ENCODE measurements at places on chromosomes 5 and 9.

GRCh38 chr5:171588046-171588445 is 168.6 kb downstream of the FGF18 start:
- DNase-seq, result no peak

DNA sequence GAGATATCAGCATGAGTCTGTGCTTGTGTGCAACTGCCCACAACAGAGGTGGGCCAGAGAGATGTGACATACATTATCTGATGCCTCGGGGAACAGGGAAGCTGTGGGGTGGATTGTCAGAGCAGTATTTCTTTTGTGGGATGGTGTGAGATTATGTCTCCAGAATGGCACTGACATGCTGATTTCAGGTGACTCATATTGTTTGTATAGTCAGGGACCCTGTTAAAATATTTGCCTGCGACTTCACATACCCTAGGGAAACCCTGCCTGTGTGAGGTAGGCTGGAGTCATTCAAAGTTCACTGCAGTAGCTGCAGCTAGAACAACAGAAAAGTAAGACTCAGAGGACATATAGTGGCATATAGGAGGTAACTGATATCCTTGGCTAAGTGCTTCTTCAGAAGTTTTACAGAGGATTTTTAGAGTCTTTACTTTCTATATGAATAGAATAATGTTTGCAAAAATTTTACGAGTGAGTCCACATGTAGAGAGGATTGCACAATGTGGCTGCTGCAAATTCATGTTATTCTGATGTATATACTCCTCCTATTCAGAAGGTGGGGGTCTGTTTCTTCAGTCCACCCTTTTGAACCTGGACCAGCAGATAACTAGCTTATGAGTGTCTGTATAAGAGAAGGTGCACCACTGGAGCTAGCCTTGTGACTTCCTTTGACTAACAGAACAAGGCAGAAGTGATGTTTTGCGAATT is 89.3 kb downstream of the MACIR start:
- DNase-seq, result no peak

GRCh38 chr5:146331423-146331822 is 7.2 kb upstream of the POU4F3 start:
- DNase-seq, result no peak

DNA sequence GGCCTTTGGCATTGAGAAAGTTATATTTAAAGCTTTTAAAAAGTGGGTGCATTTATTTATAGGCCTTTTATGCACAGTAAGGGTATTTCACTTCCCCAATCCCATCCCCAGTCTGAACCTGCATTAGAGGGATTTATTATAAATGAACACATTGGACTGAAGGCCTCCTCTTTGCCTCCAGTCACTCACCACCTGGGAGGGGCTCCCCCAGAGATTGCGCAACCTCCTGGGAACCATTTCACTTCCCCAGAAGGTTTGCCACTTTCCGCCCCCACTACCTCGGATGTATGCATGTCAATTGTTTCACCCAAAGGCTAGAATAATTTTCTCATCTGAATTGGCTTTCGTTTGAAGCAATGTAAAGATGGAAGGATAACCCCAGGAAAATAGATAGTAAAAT is 29.8 kb upstream of the VCAN start:
- no peak for DNase-seq

DNA sequence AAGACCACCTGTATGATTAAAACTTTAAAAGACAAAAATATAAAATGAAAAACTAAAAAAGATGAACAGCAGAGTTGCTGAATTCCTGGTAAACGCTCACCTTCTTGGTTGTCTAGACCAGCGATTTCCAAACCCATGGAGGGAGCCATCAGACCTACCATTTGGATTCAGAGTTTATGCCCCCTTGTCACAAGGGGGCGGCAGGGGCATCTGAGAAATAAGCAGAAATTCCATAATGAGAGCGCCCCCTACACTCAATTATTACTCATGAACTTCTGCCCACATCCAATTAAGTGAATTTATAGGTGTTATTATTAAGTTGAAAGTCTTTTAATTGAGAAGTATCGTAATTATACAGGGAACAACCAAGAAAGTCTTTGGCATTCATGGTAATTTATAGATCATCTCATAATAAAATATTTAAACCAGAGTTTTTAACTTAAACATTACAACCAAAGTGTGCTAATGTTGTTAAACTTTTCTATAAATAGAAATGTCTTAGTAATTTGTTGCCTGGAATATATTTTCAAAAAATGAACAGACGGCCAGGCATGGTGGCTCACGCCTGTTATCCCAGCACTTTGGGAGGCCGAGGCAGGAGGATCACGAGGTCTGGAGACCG is 35.2 kb upstream of the SPATA31C2 start:
- peak; percentile 42 for DNase-seq

GRCh38 chr9:132369421-132369820 is 14.6 kb upstream of the SETX start:
- no peak for DNase-seq

DNA sequence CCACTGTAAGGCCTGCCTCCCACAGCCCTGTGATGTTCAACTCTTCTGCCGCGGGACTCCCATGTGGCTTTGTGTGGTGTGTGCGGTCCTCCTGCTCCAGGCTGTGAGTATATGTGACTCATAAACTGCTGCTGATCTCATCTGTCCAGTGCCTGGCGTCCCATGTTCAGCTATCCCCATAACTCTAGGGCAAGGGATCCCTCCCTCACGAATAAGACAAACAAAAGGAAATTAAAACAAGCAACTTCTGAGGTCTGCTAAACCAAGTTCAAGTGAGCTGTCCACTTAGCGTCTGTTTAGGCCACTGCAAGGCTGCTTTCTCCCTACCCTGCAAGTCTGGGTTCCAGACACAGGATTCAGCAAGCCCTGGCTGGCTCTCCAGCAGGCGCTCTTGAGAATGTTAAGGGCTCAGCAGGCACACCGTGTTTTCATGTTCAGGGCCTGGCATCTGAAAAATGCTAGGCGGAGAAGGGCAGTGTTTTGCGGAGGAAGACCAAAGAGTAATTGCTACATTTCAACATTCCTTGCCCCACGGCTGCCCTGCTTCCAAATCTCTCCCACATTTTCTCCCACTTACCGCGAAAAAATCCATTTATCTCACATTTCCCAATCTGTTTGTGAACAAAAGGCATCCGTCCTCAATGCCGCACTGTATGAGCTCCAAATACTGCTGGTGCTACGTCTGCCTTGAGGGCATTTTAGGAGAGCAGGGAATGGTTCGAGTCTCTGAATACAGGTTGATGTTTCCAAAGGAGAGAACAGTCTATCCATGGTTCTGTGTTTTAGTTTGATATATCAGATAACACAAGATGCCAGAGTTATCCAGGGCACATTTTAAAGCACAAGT is 280.2 kb downstream of the SEMA5A start:
- DNase-seq, result no peak

DNA sequence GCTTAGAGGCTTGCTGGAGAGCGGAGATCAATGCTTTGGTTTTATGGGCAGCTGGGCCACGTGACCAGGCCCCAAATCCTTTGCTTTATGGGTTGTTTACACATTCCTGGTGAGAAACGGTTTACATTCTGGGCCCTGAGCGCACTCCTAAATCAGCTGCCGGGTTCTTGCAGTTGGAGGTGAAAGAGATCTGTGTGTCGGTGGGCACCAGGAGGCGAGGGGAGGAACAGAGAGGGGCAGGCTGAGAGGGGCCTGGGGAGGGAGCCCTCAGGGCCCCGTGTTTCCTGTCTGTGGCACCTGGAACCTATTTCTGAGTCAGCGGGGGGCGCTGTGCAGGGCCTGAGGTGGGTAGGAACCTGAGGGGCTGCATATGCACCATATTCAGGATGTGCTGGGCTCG is 63.5 kb upstream of the HAND1 start:
- no peak for DNase-seq

DNA sequence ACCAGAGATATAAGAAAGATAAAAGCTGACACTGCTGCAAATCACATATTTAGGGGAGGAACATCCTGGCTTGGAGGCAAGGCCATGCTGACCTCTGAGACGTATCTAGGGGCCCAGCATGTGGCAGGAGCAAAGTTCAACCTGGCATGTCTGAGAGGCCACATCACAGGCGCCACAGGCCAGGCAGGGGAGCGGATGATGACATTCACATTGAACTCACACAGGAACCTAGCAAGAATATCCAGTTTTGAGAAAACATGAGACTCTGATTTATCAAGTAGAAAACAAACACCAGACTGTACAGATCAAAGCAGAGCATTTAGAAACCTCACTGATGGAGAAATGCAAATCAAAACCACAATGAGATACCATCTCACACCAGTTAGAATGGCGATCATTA is 64.2 kb upstream of the STK32A start:
- DNase-seq, result no peak

DNA sequence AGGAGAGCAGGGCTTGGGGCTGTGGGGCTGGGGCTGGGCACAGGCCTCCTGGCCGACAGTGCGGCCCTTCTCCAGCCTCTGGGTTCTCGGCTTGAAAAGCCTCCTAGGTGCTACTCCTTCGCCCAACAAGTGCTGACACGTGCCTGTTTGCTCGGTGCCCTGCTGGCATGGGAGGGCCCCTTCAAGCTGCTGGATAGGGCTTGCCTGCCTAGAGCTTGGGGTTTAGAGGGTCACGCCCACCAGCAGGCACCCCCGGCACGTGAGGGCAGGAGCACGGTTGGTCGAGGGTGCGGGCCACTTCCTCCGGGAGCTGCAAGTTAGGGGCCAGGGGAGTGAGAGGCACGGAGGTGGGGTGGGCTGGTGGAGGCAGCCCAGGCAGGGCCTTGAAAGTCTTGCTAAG is 106.2 kb downstream of the RXRA start:
- no peak for DNase-seq

DNA sequence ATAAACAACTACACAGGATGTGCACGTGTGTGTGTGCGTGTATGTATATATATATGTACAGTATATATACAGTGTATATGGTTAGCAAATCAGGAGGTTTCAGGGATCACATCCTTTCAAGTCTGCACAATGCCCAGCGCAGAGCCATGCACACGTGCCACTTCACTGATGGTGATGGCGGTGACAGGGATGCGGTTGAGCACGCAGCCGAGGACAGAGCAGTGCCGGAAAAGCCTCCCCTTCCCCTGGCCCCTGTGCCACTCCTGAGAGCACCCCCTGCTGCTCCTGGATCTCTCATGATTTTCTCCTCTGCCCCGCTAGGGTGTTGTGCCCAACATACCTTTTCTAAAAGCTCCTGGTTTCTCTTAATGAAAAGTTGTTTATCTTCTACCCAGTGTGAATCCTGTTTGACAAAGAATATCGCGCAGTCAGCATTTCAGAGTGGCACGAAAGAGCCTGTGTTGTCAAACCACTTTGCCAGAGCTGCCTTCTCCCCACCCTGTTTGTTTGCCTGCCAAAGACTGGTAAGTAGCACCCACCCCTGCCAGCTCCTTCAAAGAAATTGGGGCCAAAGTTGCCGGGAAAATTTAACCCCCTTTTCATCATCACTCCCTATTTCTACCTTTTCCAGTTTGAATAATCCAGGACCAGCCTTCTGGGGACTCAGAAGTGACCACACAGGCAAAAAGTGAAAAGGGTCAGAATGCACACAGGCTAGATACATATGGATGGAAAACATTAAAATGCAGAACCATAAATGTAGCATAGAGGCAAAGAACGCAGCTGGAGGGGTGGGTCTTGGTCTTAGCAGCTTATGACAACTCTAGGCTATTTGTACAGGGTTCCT is 126.2 kb upstream of the DPYSL3 start:
- no peak for DNase-seq

DNA sequence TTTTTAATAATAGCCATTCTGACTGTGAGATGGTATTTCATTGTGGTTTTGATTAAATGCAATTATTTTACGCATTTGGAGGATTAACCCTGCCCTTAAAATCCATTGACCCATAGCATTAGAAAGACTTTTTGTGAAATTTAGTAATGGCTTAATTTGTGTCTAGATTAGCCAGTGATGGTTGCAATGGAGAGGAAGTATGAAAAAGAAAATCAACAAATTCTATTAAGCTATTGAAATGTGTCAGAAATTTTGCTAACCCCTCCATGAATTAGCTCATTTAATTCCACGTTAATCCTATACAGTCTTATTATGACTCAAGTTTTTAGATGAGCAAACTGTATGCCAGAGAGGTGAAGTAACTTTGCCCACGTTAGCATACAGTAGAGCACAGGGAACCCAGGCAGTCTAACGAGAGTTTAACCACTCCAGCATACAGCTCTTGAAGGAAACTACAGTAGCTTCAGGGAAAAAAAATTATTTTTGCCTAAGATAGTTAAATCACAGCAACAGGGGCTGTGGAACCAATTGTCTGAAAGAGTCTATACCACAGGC is 158.2 kb upstream of the PPP2R2B start:
- no peak for DNase-seq

DNA sequence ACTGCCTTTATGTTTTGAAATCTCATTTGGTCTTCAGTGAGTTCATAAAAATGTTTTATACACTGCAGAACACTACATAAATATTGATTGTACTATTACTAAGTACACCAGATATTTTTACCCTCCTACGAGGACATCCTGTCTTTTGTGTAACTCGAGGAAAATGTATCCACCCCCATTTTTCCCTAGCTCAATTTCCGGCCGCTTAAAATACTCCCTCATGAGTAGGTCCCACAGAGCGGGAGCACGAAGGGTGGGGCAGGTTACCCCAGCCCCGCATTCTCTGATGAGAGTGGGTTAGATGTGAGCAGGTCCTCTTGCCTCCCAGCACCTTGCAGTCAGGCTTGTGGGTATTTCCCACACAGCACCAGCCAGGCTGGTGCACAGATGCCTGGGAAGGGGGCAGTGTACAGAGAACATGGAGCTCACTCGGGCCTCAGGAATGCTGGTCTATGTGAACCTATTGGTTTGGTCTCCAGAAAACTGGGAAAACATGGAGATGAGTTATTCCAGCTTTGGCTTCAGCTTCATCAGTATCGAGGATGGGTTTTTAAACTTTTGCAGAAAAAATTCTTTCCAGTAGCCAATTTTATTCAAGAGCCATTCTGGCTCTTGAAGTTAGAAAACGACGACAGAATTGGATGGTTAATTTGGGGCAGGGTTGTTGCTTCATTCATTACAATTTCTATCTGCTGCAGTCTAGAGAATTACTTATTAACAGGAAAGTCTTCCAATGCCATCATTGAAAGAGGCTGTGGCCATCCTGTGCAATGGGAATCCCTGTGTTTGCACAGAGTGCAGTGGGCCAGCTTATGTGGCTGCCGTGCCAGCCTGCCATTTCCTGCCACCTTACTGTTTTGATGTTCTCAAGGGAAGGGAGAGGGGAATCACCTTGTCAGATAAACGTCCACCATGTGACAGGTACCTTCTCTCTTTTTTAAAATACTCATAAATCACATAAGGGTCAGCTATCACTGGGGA is 73.2 kb downstream of the WDR41 start:
- no peak for DNase-seq

GRCh38 chr9:73923796-73924195 is 573.3 kb upstream of the RORB start:
- DNase-seq, result no peak

DNA sequence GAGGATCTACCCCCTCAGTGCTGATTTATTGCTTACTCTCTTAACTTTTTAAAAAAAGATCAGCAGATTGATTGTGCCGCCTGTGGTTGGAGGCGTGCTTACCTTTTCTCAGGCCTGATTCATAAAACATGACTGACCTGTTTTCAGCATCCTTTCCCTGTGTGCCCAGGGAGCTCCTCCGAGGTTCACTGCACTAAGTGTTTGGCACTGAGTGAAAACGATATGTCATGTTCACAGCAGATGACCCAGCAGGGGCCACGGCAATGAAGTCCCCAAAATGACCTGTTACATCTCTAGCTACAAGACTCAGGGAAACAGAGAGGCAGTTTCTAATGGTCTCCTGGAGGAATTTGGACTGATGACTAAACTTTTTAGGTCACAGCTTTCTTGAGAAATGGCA is 69.9 kb downstream of the INSYN2B start:
- DNase-seq, result no peak
